ENCODE measurements at places on chromosomes 1 and 21.
A peak's percentile ranks its signal among the peaks of the same experiment; 100 is the strongest.

GRCh38 chr1:230169454-230170152 lies 102.6 kb downstream of the GALNT2 start:
- no peak for DNase-seq

GRCh38 chr1:203142684-203143408 lies 15.3 kb downstream of the ADORA1 start:
- no peak for DNase-seq

DNA sequence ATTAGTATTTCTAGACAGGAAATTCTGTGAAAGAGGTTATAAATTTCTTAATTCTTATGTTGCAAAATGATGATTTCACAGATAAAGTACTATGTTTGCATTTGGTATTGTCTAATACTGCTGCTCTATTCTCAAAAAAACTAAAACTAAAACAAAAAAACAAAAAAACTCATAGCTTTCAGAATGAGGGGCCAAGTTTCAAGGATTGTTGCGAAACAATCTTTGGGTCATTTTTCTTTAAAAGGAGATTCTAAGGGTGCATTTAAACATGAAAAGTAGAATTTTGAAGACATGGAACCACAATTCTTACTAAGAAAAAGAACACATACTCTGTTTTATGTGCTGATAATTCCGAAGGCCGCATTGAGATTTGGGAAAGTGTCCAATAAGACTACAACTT lies 645.1 kb downstream of the ADGRL2 start:
- no peak for DNase-seq

GRCh38 chr1:16078925-16079656 lies 5.6 kb upstream of the FAM131C start:
- DNase-seq = no peak

DNA sequence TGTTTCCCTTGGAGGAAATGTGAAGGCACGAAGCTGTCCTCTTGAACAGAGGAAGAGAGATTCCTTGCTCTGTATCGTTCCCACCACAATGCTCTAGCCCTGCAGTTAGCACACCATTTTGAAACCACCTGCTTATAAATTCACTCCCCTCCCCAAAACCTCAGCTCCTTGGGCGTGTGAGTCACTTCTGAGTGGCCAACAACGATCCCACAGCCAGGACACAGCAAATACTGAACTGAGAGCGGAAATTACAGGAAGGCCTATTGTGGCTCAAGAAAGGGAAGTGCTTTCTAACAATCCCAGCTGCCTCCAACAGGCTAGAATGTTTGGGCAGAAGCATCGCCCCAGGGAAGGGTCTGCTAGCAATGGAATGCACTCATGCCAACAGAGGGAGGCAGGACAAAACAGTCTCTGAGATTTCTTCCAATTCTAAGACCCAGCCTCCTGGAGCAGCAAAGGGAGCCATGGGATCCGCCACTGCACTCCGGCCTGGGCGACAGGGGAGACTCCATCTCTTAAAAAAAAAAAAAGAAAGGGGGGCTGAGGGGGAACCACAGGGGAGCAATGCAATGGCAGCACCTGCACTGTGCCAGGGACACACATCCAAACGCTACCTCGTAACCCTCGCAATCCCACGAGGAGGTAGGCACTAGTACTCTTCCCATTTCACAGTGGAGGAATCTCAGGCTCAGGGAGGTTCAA lies 1.9 kb downstream of the TMEM53 start:
- DNase-seq = peak; percentile 87

DNA sequence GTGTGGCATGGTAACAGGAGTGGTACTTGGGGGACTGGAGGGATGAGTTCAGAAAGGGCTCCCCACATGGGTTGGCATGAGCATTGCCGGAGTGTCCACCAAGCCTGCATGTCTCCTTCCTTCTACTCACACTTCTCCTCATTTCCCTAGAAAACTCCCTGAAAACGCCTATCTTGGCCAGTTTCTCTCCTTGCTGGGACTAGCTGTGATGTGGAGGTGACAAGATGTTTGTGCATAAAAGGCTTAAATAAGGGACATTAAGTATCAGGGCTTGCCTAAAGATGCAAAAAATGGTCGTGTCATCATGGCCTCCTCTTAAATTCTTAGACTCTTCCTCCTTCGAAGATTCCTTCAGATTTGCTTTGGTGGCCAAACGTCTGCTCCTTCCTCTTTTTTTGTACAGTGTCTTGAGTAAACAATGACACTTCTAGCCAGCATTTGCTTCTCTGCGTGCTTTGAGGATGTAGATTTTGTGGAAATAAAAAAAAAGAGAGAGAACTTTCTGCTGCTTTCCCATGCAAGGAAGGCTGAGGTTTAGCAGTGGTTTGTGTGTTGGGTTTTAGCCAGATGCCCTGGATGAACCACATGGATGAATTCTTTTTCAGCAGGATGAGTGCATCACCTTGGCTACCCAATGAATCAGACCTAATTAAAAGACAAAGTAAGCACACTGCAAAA lies 239.1 kb upstream of the IRF2BP2 start:
- peak; percentile 95 for DNase-seq

DNA sequence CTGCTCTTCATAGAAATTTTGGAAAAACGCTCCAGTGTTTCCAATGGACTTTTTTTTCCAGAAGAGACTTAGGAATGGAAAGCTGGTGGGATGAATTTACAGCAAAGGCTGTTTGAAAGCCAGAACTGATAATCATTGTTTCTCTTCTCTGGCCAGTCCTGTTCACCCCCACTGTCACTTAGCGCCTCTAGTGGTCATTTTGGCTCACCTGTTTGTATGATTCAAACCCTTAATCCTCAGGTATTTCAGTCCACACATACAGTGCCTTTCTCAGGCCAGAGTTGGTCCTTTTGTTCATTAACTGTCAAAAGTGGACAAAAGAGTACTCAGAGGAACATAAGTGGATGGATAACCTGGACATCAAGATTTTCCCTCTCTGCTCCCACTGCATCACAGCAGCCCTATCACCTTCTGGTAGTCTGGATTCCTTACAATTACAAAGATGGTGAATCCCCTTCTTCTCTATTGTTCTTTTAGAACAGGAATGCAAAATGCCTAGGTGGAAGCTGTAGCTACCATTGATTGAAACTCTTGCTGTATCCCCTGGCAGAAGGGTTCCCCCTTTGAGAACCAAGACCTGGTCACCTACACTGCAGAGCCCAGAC lies 177.6 kb upstream of the OLFM3 start:
- DNase-seq = no peak

DNA sequence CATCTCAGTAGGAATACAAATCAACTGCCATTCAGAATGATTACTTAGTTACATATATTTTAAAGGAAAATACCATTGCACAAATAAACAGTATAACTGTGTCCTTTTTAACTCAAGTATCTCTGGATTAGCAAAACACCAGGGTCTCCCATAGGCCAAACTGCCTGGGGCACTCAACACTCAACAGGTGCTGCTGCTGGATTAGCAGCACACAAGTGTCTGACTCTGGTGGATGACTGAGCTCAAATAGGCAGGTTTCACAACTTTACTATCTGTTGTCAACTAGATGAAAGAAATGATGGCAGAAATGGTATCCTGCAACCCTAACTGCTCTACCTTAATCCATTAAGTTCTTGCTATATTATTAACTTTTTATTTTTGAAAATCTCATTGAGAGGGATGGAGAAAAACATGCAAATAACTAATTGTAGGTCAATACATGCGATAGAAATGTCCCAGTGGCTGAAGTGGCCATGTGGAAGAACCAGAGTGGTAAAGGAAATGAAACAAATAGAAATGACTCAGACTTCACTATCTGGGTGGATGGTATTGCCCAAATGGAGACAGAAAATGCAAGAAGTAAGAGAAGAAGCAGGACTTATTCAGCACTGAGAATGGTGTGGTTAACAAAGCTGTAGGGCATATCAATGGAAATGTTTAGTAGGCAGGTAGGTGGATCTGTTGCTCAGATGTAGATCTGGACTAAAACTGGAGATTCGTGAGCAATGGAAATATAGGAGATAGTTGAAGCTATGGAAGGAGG lies 90.8 kb upstream of the CCDC190 start:
- no peak for DNase-seq

Measured in SIG-M5 (cell line).